ENCODE measurements at places on chromosomes 12 and 14.

- no peak for DNase-seq
These were observed 48.8 kb downstream of the LTBP2 start for GRCh38 chr14:74563233-74563585.

- DNase-seq = no peak
These were observed 3.6 kb upstream of the FZD10 start for GRCh38 chr12:130158754-130159059.

- DNase-seq = no peak
These were observed 7.3 kb downstream of the STXBP6 start for GRCh38 chr14:25042362-25043299.

- no peak for DNase-seq
These were observed 1.5 kb upstream of the KRT6A start for GRCh38 chr12:52494518-52494917.

DNA sequence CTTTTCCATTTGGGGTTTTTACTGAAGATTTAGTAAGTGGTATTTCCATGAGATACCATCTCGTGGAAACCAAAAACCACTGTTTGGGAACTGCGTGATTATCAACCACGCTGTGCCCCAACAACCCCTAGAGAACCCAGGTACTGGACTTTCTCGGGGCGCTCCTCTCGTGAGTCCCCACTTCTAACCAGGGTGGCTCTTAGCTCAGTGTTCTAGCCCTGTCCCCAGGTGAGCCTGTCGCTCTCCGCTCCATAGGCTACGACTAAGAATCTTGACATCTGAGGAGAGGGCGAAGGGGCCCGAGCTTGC is 686 bp downstream of the MCRS1 start:
- no peak for DNase-seq

- DNase-seq = no peak
These were observed 110.4 kb upstream of the CPSF6 start for GRCh38 chr12:69129017-69129416.

DNA sequence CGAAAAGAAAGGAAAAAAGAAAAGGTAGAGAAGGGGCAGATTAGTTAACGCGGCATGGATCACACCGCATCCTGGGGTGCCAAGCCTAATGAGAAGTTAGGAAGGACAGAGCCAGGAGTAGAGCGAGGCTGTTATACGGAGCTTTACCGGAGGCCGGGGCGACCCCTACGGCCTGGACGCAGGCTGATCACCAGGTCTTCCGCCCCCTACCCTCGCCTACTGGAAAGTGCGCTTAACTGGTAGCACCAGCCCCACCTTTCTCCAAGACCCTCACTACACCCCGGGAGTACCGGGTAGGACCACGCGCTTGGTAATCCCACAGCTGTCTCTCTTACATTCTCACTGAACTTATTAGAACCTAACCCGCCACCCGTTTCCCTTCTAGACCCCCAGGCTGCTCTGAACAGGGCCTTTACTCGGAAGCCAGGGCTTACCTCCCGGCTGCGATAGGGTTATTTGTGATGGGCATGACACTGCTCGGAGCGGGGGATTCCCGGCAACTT is 33.8 kb downstream of the WBP11 start:
- no peak for DNase-seq
